Adrenal gland (tissue), 19 donors: ENCODE measurements at places on chromosomes 16 and 17. TPM values are rescaled to one million over a fixed set of nuclear protein-coding genes. Genes with fewer than 3 reads are reported as not detected.

DNA sequence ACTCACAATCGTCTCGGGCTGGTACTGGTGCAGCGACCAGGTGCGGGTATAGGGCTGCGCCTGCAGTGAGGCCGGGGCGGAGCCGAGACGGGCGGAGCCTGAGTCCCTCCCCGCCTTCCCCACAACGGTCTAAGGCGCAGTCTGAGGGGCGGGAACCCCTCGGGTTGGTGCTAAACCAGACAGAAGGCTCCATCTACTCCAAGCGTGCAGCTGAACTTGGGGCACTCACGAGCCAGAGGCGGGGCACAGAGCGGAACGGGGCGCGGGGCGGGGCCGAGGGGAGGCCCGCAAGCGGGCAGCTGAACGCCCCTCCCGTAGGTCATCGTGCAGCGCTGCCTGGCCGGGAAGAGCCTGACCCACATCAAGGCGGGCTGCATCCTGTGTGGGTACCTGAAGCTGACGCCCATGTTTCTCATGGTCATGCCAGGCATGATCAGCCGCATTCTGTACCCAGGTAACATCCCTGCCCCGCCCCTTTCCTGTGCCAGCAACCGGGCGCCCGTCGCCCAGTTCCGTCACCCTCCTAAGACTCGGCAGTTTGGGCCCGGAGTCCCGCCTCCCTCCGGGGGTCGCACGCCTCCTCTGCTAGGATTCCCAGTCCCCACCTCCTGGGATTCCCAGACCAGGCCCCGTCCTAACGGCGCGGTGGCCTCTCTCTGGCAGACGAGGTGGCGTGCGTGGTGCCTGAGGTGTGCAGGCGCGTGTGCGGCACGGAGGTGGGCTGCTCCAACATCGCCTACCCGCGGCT, 5.0 kb downstream of the SLC5A2 start:
- peak; percentile 57 for DNase-seq

DNA sequence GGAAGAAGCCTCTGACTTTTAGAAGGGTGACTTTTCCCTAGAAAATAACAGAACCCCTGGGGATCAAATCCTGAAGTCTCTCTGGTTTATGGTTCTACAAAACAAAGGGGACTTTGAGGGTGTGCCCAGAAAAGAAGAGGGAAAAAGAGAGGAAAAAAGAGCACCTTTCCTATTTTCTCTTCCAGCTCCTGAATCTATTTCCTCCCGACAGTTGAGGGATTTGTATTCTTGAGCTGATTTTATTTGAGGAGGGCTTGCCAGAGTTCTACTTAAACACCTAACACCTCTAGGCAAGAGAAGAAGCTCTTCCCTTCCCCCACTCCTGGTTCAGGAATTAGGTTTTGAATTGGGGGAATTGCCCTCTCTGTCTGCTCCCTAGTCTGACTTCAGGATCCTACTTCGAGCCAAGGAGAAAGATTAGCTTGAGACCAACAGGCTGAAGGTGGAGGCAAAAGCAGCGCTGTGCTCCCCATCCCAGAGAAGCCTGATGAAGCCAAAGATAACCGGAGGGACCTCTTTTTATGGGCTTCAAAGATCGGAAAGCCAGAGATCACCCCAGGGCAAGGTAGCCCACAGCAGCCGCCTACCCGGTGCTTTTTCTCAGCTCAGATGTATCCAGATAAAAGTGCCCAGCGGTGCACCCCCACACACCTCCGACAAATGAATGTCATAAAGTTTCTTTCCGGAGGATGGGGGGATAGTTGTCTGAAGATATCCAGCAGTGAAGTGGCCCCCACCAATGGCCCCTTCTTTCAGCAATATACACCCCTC, 796 bp downstream of the HOXB3 start:
- no peak for DNase-seq

DNA sequence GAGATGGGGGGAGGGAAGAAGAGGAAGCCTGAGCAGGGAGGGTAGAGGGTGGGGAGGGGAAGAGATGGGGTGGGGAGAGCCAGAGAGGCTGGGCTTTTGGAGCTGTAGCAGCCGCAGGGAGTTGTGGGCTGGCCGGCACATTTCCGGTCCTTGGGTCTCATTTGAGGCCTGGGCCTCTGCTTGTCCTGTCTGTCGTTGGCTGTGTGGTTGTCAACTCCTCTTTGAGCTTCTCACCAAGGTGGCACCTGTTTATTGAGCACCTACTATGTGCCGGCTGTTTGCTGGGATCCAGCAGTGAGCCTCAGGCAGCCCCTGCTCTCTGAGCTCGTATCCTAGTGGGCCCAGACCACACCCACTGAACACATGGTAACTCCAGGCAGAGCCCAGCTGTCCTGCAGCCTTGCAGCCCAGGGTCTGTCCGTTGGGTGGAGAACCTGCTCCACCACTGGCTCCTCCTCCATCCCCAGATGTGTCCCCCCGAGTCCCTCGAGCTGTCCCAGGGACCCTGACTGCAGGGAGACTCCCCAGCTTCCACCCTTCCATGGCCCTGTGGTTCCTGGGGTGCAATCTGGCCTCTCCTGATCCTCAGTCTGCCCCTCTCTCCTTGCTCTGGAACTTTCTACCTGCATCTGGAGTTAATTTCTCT, 164.9 kb downstream of the IRF8 start:
- DNase-seq: no peak

DNA sequence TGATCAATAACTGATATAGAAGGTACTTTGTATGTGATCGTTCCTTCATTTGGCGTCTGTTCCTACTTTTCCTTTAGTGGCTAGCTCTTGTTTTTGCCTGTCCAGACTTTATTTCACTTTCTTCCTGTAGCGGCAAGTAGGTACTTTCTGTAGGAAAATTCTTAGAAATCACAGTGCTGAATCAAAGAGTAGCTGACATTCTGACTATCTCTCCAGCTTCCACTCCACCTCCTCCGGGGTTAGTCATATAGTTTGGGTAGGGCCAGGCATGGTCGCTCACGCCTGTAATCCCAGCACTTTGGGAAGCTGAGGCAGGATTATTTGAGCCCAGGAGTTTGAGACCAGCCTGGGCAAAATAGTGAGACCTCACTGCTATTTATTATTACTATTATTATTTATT, 29.9 kb upstream of the PAFAH1B1 start:
- DNase-seq: no peak

FN3K gene
- 89.8 TPM for total RNA-seq

DNA sequence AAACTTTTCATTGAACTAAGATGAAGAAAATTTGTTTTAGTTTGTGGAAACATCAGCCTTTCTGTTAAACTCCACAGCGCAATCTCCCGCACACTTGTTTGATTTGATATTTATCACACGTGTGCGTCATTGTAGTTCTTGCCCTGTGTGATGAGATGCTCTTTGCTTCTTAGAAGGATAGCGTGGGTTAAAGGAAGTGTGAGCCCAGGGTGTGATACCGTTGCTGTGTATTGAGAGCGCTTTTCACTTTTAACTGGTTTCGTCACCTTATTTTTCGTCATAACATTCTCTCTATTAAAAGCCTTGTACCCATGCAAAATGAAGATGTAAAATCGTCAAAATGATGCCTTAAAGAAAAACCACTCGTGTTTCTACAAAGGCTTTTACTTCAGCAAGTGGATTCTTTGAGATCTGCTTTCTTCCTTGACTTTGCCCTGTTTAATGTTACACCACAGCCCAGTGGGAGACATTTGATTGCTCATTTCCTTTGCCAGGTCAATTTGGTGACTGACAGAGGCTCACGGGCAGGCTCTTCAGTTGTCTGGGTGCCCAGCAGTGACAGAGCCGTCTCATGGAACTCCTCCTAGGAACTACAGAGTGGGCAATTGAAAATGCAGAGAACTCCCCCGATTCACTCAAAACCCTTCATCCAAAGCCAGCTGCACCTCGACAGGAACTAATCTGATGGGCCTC, 61.1 kb downstream of the RPA1 start:
- no peak for DNase-seq

- no peak for DNase-seq
Observed at GRCh38 chr17:57670769-57671569, 74.1 kb downstream of the CCDC182 start.

DNA sequence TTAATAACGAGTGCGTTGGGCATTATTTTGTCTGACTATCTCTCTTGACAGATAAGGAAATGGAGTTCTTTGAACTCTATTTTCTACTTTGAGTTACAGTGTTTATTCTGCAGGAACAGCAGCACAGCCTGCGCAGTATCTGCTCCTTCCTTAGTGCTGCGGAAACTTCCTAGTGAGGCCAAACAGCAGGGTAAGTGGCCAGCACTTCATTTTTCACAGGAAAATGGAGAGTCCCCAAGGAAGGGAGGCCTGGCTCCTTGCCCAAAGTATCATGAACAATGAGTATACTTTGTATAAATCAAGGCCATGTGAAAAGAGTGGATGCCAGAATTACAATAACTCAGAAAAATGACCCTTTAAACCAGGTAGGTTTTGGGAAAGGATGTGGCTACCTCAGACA, 140.6 kb downstream of the VPS53 start:
- DNase-seq: peak; percentile 73

DNA sequence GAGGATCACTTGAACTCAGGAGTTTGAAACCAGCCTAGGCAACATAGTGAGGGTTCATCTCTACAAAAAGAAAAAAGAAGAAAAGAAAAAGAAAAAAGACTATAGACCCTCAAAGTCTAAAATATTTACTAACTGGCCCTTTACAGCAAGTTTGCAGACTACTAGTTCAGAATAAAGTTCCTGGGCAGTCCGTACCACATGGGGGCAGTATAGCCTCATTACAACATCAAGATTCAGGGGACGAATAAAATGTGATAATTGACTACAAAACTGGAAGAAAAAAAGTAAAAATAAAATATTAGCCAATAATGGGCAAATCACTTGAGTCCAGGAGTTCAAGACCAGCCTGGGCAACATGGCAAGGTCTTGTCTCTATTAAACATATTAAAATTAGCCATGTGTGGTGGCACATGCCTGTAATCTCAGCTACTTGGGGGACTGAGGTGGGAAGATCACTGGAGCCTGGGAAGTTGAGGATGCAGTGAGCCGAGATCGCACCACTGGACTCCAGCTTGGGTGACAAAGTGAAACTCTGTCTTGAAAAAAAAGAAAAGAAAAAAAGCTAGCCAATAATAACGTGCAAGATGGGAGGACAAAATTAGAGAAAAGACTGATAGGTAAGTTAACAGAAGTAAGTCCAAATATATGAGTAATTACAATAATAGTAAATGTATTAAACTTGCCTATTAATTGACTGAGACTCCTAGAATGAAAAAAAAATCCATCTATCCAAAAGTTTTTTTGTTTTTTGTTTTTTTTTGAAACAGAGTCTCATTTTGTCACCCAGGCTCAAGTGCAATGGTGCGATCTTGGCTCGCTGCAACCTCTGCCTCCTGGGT, 129.4 kb upstream of the SEC14L1 start:
- DNase-seq: peak; percentile 72

DNA sequence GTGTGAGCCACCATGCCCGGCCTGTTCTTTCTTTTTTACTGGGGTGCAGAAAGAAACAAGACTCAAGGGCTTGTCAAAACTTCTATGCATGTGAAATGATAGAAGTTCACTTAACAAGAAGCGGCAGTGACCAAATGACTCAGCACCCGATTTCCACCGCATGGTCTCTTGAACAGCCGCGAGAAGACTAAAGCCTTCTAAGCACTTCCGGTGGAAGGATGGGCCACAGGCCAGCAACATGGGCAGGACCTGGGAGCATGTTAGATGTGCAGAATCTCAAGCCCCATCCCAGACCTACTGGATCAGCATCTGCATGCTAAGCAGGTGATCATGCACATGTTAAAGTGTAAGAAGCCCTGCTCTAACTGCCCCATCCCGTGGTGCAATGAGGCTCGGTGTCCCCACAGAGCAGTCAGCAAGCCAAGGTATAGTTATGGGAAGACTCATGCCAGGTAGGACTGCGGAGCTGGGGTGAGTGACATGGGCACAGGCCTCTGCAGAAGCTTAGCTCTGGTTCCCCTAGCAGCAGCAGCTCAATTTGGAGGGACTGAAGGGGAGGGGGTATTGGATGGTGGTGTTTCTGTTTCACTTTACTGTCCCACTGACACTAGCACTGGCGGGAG, 88.5 kb upstream of the HNF1B start:
- peak; percentile 27 for DNase-seq
